ENCODE measurements at places on chromosomes 2 and 18. TPM values are rescaled to one million over a fixed set of nuclear protein-coding genes. Genes with fewer than 3 reads are reported as not detected.

- DNase-seq = no peak
Observed at GRCh38 chr2:198004921-198005829, 200.8 kb downstream of the PLCL1 start.

TMEM17 gene
- polyA plus RNA-seq = 0.73 TPM

MAPRE2 gene
- polyA plus RNA-seq = 7.9 TPM

DNA sequence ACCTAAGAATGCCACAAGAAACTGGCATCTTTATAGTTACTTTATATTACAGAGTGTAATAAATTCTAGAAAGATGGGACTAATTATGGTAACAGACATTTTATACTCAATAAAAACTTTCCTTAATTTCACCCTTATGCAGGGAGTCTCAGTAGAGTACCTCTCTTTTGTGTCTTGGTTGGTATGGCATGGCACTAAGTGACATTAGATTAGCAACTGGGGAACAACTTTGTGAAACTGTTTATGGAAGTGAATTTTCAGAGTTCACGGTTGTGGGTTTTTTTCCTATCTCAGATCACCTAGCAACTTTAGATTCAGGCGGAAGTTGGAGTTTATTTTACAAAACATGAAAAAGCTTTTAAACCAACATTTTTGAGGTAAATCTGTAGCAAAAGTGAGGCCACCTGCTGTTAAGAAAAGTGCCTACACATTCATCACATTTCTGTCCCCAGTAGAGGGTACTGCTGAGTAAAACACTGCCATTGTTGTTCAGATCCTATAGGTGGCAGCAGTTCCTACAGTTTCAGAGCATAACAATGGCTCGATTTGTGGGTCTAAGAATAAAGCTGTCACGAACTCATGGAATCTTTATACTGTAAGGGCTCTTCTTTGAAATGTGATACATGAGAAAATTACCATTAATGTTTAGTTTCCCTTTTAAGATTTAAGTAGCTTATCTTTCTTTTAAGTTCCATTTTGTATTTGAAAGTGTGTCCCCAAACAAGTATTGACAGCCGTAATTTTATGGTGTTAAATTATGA is 117.6 kb downstream of the CAMKMT start:
- DNase-seq = peak; percentile 37

- DNase-seq = peak; percentile 30
Observed at GRCh38 chr2:10493634-10494281, 45.6 kb upstream of the ODC1 start.

DNA sequence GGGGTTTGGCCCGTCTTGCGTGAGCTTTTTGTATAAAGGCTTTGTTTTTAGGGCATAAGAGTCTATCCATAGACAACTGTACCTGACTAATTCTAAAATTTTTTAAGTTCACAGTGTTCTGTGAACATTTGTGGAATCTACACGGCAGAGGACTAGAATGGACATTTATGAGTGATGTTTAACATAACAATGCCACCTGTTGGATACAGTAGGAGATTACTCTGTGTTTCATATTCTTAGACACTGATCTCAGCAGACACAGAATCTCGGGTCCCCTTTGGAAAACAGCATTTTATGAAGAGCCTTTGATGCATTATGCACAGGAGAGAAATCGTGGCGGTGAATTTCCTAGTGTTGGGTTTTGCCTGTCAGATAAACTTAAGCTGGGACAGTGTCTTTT is 752.2 kb downstream of the DPP10 start:
- no peak for DNase-seq

DNA sequence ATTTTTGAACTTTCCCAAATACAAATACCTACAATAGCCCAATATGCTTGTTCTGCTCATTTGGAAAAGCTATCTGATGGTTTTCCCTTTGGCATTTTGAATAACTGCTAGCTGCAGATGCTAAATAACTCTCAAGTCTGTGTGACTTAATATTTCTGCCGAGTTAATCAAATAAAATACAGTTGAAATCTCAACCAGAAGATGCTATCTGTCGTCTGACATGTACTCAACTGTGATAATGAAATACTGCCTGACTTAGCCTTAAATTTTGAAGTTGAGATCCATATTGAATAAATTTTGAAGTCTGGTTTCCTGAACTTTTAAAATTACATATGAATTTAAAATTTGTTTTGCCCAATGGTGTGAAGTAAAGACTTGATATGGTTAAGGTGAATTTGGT is 204.4 kb upstream of the MEX3C start:
- DNase-seq = no peak

- no peak for DNase-seq
Observed at GRCh38 chr2:10059016-10059351, 15.6 kb downstream of the KLF11 start.

GRCh38 chr18:79380816-79381806 is 14.6 kb upstream of the NFATC1 start:
- DNase-seq = peak; percentile 78

KCNG2 gene
- 0.03 TPM for polyA plus RNA-seq

GRCh38 chr2:62363166-62363565 is 142.8 kb downstream of the TMEM17 start:
- DNase-seq = no peak

Data from liver (tissue), 10 donors.